ENCODE measurements at places on chromosomes 7 and 10.

- DNase-seq: no peak
Measured at GRCh38 chr7:30913821-30914515, 2.3 kb downstream of the AQP1 start.

GRCh38 chr7:87216701-87217508 is 2.6 kb downstream of the TMEM243 start:
- DNase-seq: peak; percentile 37

GRCh38 chr7:64581926-64582894 is 19.3 kb upstream of the ZNF680 start:
- DNase-seq: no peak

DNA sequence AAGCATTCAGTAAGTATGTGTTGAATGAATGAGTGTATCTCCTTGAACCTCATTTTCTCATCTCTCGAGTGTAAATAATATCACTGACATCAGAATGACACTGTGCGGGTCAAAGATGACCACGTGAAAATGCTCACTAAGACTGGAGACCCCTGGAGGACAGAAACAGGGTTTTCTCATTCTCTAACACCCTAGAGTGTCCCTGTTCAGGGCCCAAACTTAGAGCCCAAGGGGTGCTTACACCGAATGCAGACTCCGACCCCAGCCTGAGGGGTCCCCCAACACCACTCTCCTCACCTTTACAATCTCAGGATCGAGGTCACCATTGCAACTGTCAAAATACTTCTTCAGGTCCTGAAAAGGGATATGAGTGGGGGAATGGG is 1.4 kb downstream of the CDK5 start:
- DNase-seq: no peak

DNA sequence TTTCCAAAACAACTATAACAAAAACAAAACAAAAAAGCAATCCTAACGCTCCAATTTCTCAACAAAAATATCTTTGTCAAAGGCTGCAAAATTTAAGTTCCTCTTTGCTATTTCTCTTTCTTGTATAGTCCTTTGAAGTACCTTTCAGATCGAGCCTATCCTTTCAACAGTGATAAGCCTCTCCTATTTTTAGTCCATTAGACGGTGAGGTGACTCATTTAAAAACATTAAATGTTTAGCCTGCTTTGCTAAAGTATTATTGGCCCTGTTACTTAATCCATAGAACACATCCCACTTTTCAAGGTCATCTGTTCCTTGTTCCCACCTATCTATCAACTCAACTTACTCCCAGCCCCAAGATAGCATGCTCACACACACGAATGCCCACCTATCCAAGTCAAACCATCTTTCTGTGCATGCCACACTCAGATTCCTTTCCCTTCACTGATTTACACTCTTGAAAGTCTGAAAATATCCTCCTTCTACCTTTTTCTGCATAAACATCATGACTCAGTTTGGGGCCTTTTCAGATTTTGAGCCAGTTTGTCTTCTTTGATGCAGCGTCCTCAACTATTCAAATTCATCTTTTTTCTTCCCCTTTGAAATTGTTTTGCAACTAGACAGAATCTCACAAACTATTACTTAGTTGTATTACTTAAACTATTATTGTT is 224.9 kb upstream of the TMEM229A start:
- DNase-seq: no peak

GRCh38 chr10:4652111-4653010 is 173.6 kb upstream of the AKR1E2 start:
- peak; percentile 17 for DNase-seq

DNA sequence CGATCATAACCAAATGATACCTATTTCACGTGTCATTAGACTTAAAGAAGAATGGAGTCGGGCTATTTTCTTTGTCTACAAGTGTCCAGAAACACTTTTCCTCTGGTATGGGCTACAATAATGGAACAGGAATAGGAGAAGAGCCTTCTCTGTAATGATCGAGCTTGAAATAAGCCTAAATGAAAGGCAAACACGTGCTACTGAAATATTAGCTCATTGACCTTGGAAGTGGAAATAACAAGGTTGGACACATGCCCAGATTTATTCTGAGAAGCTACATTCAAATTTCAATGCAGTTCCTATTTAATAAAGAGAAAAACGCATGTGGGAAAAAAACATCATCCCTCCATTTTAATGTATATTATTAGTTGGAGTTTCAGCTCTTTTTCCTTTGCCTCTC is 254.7 kb upstream of the PTER start:
- no peak for DNase-seq

- no peak for DNase-seq
Measured at GRCh38 chr7:115734641-115735040, 295.9 kb downstream of the TFEC start.

- no peak for DNase-seq
Measured at GRCh38 chr7:22566176-22566575, 66.2 kb upstream of the STEAP1B start.

All from CD4-positive, alpha-beta T cell treated with Interleukin-17A for 4 hours (primary cell).